ENCODE measurements at places on chromosomes 12 and 14.

GRCh38 chr12:6285532-6286306 is 24.8 kb upstream of the PLEKHG6 start:
- no peak for DNase-seq

- no peak for DNase-seq
Measured at GRCh38 chr12:122362755-122363154, 59.7 kb downstream of the CLIP1 start.

GRCh38 chr12:89960607-89961394 is 252.2 kb upstream of the ATP2B1 start:
- DNase-seq = no peak

DNA sequence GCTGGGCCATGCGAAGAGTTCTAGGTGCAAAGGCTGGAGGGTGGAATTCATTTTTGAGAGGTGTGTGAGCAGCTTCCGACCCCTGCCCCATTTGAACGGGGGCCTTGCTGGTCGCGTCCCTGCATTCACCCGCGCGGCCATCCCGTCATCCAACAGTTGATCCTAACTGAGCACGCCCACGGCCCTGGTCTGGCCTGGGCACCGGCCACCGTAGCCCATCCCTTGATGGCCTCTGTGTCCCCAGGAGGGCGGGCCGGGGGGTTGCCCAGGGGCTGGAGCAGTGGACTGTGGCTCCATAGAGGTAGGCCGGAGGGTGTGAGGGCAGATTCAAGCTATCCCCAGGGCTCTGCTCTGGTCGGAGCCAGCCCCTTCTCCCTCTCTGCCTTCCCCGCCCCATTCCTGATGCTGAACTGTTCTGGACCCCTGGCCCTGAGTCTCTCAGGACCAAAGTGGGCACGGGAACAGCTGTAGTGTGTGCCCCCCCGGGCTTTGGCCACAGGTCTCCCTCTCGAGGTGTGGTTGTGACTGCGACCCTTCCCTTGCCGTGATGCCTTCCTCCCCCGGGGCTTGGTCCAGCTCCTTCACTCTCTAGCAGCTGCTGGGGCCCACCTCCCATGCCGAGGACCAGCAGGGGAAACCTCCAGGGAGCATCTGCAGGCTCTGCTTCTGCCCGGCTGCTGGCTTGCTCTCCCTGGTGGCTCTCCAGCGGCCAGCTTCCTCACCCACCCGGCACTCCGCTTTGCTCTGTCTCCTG is 9.1 kb downstream of the MEG3 start:
- no peak for DNase-seq

- no peak for DNase-seq
Measured at GRCh38 chr14:55045087-55045486, 6.4 kb upstream of the MAPK1IP1L start.

GRCh38 chr14:37889087-37889486 is 293.7 kb downstream of the TTC6 start:
- no peak for DNase-seq

GRCh38 chr14:50389668-50390441 is 6.8 kb downstream of the CDKL1 start:
- no peak for DNase-seq

- no peak for DNase-seq
Measured at GRCh38 chr14:74425525-74426201, 347 bp downstream of the SYNDIG1L start.

DNA sequence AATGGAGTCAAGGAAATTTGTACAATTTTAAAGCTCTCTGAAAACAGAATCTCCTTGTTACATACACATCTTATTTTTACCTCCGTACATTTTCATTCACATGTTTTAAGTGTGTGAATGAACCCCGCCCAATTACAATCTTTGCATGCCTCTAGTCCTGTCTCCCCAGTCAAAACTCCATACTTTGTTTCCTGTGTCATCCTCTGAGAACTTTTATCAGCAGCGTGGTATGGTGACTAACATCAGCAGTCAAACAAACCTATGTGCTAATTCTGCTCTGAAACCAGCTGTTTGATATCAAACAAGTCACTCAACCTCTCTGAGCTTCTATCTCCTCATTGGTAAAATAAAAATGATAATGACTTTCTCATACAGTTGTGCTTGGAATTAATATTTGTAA is 15.8 kb upstream of the ERGIC2 start:
- DNase-seq = no peak

GRCh38 chr12:112906712-112907414 is at the start of gene OAS1:
TSS of gene OAS1 (plus strand) at chr12:112906962. CDS start at chr12:112907040, 78 bp downstream.
- DNase-seq = no peak

GRCh38 chr12:101474248-101474647 is 888 bp upstream of the SPIC start:
- no peak for DNase-seq

GRCh38 chr12:33587354-33587753 is 147.7 kb upstream of the SYT10 start:
- peak; percentile 94 for DNase-seq

- no peak for DNase-seq
Measured at GRCh38 chr14:91873471-91874415, 6.4 kb upstream of the TC2N start.

- DNase-seq = no peak
Measured at GRCh38 chr12:19576506-19577280, 137.4 kb downstream of the AEBP2 start.

DNA sequence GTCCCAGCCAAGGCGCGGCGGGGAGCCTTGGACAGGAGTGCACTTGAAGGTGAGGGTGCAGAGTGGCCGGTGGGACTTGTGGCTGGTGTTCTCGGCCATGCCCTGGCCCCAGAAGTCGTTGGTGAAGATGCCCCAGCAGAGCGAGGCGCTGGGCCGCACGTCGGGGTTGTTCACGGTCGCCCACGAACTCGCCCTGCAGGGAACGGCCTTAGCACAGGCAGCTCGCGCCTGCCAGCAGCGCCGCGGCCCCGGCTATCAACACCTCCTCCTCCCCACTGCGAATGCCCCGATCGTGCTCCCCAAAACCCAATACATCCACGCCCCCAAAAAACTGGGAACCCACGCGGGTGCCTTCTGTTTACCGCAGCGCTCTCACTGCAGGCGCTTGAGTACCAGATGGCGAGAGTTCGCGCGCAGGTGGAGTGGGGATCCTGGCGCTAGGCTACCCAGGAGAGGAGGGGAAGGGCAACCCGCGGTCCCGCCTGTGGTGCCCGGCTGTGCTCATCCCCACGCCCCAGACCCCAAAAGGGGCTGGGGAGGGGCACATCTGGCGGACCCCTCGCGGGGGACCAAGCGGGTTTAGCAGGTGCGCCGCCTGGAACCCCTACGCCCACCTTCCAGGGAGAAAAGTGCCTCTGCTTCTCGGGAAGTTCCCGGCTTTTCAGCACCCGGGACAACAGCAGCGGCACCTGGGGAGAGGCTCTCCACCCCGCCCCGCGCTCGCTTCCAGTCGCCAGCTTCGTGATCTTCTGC is 386.3 kb upstream of the TMTC1 start:
- no peak for DNase-seq

- no peak for DNase-seq
Measured at GRCh38 chr12:75812271-75813018, 219.1 kb downstream of the PHLDA1 start.

DNA sequence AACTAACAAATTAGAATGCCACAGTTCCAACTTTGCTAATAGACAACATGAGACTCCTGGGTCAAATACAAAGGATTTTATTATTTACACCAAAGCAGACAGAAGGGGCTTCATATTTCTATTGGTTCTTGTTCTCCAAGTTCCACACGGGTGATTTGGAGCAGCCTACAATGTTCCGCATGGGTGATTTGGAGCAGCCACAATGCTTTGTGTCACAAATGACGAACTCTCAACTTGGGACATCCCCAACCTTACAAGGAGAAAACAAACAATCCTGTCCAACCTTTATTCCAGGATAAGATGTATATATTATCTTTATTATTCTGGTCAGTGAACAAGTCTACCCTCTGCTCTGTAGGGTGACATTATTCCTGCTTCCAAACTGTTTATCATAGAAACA is 694.3 kb upstream of the MGAT4C start:
- DNase-seq = no peak

GRCh38 chr14:90061685-90062126 is at the start of gene KCNK13:
TSS of gene KCNK13 (plus strand) at chr14:90061994. CDS start at chr14:90062206, 212 bp downstream.
- DNase-seq = no peak

DNA sequence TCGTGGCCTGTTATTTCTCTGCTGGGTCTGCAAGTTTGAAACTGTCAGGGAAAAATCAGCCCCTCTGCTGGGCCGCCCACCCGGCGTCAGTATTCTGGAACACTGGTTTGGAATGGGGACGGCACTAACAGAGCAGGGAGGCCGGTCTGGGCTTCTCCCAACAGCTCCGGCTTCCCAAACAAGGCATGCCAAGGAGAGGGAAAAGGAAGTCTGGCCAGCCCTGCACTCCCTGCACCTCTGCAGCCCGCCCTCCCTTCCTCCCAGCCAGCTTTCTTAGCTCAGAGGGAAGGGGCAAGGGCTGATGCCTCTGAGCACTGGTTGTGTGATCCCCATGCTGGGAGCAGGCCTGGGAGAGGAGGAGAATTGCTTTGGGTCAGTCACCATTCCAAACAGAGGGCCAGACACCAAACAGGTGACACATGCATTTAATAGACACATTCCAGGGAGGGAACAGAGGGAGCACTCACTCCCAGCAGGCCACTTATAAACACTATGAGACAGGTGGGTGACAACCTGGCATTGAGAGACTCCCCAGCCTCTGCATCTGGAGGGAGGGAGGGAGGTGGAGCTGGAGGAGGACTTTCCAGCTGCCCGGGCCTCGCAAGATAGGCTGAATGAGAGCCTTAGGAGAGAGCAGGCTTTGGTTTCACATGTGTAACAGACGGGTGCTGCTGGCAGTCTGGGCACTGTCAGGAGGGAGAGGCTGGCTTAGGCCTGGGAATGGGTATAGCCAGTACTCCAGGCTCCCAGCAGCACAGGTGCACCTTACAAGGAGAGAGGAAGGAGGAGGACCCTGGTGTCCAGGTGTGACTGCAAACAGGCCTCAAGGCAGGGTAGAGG is 10.3 kb downstream of the KRT75 start:
- DNase-seq = no peak

DNA sequence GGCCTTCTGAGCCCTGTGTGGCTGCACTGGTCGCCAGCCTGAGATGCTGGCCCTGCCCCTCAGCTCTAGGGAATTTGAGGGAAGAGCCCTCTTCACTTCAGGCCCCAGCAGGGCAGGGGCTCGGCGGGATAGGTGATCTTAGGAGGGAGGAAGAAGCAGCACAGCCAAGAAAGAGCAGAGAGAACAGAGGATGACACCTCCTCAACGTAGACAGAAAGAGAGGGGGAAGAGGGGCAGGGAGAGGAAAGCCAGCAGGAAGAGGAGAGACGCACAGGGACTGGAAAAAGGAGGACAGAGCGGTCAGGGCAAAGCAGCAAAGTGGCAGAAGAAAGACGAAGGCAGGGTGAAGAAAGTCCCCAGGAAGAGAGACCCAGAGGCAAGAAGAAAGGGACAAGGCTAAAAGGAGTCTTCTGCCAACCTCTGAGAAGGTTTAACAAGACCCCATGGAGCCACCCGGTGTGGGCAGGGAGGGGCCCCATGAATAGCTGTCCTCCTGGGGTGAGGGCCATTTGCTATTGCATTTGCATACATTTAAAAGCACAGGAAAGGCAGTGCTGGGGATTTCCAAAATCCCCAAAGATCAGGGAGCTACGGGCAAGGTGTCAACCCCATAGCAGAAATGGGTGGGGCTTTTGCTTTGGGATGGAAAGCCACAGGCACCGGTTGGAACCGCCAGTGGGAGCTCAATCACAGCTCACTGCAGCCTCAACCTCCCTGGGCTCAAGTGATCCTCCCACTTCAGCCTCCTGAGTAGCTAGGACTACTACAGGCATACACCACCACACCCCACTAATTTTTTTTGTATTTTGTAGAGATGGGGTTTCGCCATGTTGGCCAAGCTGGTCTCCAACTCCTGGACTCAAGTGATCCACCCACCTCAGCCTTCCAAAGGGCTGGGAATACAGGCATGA is 22.7 kb downstream of the CMKLR1 start:
- no peak for DNase-seq

GRCh38 chr14:95659990-95660385 is 26.2 kb upstream of the TCL1B start:
- no peak for DNase-seq

All from HS-27A (cell line).